ENCODE measurements at places on chromosomes 7 and 10.

DNA sequence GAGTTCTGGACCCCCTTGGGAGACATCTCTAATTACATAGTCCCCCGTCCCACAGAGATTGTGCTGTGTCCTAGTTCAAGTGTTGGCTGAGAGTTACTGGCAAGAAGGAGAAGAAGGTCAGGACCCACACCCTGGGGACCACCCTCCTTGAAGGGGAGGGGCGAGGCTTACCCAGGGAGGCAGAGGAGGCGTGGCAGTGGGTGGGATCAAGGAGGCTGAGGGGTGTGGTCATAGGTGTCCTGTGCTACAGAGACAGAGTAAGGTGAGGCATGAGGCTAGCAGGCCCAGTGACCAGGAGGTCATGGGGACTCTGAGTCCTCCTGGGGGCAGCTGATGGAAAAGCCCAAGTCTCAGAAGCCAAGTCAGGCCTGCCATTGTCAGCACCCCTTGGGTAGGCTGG, 29.4 kb upstream of the ADCYAP1R1 start:
- DNase-seq = no peak

- peak; percentile 55 for DNase-seq
Observed at GRCh38 chr10:100518761-100519241, 860 bp downstream of the SEC31B start.

DNA sequence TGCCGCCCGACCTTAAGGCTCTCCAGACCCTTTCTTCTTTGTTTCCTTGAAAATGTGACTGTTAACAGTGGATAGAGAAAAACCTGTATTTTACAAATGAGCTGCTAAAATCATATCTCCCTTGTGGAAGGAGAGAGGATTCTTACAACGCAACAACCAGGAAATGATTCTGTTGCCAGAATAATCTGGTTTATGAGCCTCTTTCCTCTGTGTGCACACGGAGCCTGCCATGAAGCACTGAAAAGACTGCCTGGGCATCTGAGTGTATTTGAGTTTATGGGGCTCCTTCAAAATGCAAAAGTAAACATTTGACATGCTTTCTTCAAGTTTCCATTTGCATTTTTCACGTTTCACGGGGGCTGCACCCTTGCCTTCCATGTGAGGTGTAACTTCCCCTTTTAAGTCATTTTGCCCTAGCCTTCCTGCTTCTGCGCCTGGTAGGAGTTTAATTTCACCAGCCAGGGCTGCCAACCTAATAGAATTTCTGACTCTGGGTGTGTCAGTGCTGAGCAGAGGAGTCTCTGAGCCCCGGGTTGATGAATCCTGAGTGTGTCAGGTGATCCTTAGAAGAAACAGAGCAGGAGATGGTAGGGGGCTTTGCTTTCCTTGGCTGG, 101.2 kb downstream of the GRB10 start:
- no peak for DNase-seq

DNA sequence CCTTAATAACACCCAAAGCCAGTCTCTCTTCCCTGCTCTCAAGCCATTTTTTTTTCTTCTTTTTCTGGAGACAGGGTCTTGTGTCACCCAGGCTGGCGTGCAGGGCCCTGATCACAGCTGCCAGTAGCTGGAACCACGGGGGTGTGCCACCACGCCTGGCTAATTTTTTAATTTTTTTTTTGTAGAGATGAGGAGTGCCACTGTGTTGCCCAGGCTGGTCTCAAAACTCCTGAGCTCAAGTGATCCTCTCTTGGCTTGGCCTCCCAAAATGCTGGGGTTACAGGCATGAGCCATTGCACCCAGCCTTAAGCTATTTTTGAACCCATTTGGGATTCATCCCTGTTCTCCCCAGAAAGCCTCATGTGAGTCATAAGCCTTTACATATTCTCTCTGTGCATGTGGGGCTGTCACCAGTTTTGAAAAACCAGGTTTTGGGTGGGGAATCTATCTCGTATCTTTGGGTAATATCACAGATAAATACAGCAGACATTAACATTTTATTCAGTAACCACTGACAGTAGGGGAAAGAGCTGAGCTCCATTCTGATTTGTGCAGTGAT, 15.5 kb downstream of the ZNF487 start:
- no peak for DNase-seq

DNA sequence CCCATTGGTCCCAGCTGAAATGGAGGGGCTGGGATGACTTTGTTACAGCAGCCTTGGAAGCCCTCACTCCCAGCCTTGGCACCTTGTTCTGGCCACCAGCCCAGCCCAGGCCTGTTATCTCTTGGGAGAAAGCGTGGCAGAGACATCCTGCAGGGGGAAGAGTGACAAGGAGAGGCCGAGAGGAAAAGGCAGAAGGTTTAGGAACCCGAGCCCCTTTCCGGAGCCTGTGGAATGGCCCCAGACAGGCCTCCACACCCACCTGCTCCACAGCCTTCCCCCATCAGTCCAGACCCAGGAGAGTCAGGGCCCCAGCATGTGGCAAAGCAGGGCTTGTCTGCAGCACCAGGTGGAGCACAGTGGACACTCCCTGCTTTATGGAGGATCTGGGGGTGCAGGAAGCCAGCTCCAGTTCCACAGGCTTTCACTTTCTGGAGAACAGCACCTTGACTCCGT, 24.1 kb upstream of the TRIM8 start:
- DNase-seq = no peak

DNA sequence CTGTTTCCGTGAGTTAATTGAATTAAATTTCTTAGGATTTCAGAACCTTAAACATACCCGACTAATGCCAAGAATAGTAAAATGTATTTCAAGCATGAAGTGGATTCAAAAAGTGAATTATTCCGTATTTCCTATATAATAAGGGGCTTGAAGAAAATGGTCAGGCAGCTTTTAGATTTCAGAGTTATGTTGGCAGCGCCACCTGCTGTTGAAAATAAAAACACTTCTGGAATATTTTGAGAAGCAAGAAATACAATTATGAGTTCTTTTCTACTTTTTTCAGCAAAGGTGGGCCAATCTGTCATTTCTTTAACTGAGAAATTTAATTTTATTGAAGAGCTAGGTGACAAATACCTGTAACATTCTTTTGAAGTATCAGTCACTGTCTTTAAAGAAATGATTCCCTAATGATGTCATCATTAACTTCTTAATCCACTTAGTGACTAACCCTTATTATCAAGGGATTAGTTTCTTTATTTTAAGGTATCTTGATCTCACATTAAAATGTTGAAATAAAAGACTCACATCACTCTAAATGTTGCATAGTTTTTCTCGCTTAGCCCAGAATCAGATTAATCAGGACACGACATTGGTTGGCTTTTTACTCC, 36.6 kb upstream of the AGR3 start:
- peak; percentile 47 for DNase-seq

- DNase-seq = no peak
Observed at GRCh38 chr7:146423446-146423845, 306.8 kb downstream of the CNTNAP2 start.

GRCh38 chr10:29332061-29332760, 43.3 kb downstream of the LYZL1 start:
- no peak for DNase-seq

DNA sequence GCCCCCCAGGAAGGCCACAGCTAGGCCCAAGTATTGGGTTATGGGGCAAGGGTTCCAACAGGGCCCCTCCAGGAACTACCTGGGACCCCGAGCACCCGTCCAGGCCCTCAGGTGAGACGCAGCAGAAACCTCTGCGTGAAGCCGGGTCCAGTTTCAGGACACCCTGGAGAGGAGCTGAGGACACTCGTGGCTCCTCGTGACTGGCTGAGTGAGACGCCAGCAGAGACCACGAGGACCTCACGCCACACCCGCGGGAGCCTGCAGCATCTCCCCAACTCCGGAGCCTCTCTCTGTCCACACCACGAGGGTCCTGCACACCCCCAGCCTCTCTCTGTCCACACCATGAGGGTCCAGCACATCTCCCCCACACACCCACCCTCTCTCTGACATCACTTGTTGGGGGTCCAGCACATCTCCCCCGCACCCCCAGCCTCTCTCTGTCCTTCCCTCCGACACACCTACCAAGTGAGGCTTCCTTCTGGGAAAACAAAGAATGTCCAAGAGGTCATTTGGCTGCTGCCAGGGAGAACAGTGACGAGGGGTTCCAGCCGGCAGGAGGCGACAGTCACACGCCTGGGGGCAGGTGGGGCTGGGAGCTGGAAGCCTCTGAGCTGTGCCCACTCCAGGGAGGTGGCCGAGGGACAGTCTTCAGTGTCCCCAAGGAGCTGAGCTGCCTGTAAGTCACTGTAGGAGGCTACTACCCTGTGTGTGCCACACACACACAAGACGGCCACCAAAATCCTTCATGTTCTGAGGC, 46.1 kb upstream of the PPP2R2D start:
- no peak for DNase-seq

- DNase-seq = peak; percentile 71
Observed at GRCh38 chr7:31744294-31744874, 57.4 kb downstream of the PPP1R17 start.

DNA sequence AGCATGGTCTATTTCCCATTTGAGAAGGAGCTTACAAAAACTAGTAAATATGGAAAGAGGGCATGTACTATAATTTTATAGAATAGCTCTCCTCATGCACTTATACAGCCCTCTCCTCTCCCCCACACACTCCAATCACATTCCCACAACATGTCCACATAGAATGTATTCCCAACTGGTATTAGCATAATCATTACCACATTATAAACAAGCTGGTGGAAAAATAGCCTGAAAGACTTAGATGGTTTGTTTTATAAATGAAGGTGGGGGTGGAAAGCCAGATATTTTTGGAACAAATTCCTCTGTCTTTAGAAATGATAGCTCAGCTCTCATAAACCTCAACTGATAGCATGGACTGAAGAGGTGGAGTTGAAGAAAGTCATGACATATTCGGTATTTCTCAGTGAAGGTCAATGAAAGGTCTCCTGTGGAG, 410.1 kb downstream of the SUGCT start:
- no peak for DNase-seq

DNA sequence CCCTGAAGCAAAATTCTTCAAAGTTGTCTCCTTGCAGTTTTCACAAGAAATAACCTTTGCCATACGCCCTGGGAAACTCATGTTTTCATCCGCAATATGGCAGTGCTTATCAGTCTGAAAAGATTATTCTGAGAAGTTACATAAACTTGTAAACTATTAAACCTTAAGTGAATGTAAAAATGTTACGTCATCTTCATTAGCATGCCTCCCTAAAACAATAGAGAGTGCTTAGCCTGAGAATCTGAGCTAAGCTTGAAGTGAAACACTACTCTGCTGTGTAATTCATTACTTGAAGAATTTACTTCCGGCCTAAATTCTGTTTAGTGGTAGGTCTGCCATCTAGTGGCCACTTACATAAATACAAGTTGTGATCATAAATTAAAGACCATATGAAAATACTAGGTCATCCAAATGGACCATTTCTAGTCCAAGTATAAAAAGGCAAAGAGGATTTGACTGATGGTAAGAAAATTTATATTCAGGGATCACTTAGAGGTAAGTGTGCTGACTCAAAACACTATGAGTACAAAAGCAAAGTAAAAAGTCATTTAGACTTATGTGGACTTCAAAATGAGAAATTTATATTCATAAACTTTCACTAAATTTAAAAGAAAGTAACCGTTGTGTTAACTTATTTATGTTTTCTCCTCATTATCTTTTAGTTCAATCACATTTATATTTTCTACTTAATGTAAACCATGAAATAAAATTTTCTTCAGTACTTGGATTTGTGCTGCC, 745.1 kb upstream of the LRRTM3 start:
- peak; percentile 55 for DNase-seq

GRCh38 chr10:120818301-120818700, 32.9 kb upstream of the WDR11 start:
- no peak for DNase-seq

- DNase-seq = peak; percentile 19
Observed at GRCh38 chr10:91694170-91694794, 61.4 kb upstream of the PPP1R3C start.

DNA sequence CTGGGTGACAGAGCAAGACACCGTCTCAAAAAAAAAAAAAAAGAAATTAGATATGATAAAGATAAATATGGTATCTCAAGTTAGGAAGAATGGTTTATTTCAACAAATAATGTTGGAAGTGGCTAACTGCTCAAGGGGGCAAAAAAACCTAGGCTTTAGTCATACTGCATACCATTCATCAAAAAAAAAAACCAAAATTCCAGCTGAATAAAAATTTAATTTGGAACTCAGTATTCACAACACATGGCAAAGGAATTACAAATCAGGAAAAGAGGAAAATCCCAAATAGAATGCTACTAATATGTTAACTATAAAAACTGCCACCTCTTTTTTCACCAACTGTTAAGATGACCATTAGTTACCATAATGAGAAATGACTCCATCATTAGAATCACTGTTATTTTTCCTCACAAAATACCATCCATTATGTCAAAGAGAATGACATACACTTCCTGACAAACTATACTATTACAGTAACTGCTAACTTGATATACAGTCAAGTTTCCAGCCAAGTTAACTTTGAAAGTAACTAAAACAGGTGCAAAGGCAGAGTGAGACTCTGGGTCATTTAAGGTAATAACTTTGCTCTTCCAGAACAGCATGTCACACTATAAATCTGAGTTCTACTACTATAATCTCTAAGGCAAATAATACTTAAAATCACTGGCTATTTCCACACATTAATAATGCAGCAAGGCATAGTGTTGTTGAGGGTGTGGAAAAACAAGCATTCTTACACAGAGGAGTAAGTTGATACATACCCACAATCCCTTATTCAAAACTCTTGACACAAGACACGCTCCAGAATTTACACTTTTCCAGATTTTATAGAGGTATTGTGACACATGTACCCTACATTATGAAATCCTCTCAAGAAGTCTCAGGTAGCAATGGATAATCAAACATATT, 10.2 kb downstream of the KBTBD2 start:
- DNase-seq = no peak

DNA sequence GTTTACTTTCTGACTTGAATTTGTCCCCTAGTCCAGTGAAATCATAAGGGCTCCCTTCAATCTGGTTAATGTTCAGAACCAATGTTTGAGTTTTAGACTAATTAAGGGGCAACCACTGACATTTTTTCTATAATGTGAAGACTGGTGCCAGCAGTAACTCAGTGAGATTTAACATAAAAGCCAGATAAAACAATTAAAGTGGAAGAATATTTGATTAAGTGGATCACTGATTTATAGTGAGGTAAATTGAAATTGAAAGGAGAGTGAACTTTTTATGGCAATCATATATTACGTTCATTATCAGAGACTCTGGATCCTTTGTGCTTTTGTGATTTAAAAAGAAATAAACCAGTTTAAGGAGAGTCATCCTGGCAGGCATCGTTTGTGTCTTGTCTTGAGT, 246.8 kb downstream of the GATA3 start:
- no peak for DNase-seq

DNA sequence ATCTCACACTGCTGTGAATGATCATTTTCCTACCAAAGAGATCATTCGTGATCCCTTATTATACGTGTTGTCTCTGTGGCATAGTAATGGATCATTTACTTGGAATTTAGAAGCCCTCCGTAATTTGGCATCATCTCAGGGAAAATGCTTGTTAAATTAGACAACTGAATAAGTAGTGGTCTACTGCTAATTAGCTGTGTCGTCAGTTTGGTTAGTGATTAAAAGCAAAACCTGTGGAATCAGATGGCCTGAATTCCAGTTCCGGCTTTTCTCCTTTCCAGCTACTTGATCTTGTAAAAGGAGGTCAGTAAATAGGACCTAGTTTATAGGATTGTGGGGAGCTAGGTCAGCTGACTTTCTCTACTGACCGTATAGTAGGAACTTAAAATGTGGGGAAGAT, 65.6 kb downstream of the RBM33 start:
- no peak for DNase-seq

Data from RPMI8226 (cell line).